ENCODE measurements at places on chromosomes 4 and X. TPM values are rescaled to one million over a fixed set of nuclear protein-coding genes. Genes with fewer than 3 reads are reported as not detected.

GRCh38 chr4:172688534-172688933 is 480.1 kb upstream of the GALNT7 start:
- no peak for DNase-seq
- H3K4me3 ChIP-seq = no peak overlapping the region
- no peaks in the 10 kb centered on the region for H3K36me3 ChIP-seq

- H3K27ac ChIP-seq = peak overlapping the region; percentile 50
- no peaks in the 10 kb centered on the region for H3K36me3 ChIP-seq
- no peaks in the 10 kb centered on the region for H3K4me1 ChIP-seq
- peak overlapping the region; percentile 37 for H3K4me3 ChIP-seq
- H3K27me3 ChIP-seq = no peaks in the 10 kb centered on the region
Measured at GRCh38 chrX:154458954-154459778, 1.1 kb downstream of the PLXNA3 start.

GRCh38 chr4:143019351-143019750 is 165.4 kb upstream of the USP38 start:
- H3K27me3 ChIP-seq = no peaks in the 10 kb centered on the region
- H3K4me1 ChIP-seq = peaks cover 1% of the 10 kb centered on the region
- H3K27ac ChIP-seq = no peak overlapping the region
- H3K4me3 ChIP-seq = no peak overlapping the region
- DNase-seq = no peak
- no peaks in the 10 kb centered on the region for H3K36me3 ChIP-seq

DNA sequence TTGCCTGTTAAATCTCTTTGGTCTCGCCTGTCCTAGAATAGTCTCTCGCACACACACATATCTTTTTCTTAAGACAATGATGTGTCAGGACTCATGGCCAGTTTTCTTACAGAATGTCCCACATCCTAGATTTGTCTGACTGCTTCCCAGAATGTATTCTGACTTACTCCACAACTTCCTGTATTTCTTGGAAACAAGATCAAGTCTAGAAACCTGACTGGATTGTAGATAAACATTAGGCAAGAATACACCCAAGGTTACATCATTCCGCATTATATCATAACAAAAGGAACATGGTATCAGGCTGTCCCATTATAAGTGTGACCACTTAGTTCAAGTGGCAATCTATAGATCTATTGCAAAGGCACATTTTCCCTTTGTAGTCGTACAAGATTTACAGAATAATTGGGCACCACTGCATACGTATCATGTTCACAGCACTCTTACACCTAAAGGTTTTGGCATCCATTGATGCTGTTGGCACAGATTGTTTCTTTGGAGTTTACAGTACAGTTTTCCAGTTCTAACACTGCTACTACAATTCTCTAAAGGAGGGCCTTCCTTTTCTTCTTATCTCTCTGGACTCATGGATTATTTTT is 56.4 kb downstream of the FBXW7 start:
- H3K4me1 ChIP-seq = no peaks in the 10 kb centered on the region
- DNase-seq = no peak
- H3K4me3 ChIP-seq = no peak overlapping the region
- no peak overlapping the region for H3K27ac ChIP-seq
- H3K36me3 ChIP-seq = no peaks in the 10 kb centered on the region

DNA sequence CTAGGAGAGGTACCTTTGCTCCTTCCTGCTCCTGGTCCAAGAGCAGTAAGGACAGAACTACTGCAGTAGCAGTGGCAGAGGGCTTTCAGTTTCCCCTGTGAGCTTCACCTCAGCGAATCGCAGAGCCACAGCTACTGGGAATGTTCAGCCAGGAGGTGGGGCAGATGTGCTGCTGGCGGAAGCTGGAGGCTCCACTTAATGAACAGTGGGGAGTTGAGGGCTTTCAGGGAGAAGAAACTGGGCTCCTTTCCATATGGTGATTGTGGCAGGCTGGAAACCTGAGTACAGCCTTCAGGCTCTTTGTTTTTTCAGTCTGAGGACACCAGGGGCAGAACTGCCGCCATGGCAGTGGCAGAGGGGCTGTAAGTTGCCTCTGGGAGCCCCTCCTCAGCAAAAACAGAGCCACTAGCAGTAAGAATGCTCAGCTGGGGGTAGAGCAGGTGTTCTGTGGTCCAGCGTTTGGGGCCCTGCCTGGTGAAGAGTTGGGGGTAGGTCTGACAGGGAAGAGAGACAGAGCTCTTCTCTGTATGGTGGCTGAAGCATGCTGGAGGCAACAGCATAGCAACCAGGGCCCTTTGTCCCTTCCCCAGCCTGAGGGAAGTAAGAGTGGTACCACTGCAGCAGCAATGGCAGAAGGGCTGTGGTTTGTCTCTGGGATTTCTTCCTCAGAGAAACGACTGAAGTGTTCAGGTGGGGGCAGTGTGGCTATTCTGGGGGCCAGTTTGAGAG is 106.0 kb upstream of the GRXCR1 start:
- H3K36me3 ChIP-seq = no peaks in the 10 kb centered on the region
- H3K4me3 ChIP-seq = no peak overlapping the region
- H3K27ac ChIP-seq = no peak overlapping the region
- no peaks in the 10 kb centered on the region for H3K4me1 ChIP-seq

The FREM3 gene
- 0.18 TPM for total RNA-seq

The CT55 gene
- total RNA-seq = not detected

Measured in aorta (tissue), 5 donors.